Tongue (tissue), 3 donors: ENCODE measurements at places on chromosomes 5 and 9. TPM values are rescaled to one million over a fixed set of nuclear protein-coding genes. Genes with fewer than 3 reads are reported as not detected.

DNA sequence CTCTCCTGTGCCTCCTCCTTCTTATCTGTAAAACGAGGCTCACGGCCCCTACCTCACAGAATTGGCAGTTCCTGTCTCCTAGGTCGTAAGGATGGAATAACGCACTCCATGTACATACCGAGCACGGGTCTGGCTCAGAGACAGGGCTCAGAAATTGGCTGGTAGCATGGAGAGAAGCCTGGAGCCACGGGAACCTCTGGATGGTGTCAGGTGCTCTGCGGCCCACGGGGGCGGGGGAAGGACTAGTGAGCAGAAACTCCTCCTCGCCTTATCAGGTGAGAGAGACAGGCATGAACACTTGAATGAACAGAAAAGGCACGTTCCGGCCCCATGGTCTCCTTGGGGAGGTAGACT is 15.4 kb upstream of the C5orf47 start:
- no peak for DNase-seq

DNA sequence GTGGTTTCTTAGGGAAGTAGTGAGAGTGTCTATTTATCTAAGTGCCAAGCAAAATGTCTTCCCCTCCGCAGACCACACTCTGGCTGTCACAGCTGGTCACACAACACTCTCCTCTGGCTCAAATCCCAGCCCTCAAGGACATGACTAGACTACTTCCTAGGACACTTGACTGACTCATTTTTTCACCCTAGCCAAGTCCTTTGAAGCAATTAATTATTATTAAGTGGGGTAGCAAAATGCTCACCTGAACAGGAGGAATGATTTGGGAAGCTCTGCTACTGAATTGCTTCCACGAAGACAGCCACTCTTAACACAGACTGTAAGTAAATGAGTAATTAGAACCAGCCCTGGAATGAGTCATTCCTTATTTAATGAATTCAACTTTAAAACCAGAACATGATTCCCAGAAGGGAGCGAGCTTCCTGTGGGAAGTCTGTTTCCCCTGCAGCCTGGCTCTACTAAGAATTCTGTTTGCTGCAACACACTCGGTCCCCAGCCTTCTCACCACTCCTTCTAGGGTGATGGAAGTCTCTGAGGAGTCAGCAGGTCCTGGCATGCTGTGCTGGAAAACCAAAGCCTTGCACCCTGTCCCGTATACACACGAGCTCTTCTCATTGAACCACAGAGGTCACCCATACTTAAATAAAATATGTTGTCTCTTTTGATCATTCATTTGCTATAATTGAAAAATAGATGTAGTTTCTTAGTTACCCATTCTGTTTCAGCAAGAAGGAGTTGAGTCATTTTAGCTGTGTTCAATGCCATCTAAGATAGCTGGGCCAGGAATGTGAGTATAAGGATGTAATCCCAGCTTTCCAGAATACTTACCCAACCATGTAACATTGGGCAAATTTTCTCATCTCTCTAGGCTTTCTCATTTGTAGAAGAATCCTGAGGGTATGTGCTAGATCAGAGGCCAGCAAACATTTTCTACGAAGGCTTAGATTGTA is 218.6 kb upstream of the RASEF start:
- DNase-seq, result peak; percentile 80

- DNase-seq, result no peak
These were observed 112.2 kb downstream of the ACTBL2 start for GRCh38 chr5:57370376-57370775.

GRCh38 chr9:101115102-101115501 is 86.6 kb downstream of the PLPPR1 start:
- DNase-seq, result no peak

DNA sequence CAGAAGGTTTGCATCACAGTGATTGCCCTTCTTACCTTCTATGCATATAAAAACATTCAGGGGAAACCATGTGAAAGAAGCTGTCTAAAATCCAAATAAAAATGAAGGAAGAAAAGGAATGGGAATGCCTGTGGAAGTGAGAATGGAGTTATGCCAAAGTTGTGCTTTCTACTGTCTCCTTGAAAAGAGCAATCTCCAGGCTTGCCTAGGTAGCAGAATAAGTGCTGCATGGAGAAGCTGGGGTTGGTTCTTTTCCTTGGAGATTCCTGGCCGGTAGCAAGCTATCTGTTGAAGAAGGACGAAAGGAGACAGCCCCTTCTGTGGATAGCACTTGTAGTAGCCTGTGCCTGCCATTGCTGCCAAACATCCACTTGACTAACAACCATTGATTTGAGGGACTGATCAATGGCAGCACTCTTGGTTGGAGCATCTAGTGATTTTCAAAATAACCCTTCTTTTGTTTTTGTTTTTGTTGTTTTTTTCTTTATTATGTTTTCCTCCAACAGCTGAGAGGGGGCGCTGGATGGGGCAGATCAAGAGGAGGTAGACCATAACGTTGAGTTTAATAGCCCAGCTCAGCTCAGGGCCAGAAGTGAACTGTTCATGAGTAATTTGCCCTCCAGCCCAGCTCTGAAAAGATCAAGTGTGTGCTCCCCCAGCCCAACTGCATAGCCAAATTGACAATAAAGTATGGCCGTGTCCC is 1.6 kb downstream of the PLCXD3 start:
- no peak for DNase-seq

DNA sequence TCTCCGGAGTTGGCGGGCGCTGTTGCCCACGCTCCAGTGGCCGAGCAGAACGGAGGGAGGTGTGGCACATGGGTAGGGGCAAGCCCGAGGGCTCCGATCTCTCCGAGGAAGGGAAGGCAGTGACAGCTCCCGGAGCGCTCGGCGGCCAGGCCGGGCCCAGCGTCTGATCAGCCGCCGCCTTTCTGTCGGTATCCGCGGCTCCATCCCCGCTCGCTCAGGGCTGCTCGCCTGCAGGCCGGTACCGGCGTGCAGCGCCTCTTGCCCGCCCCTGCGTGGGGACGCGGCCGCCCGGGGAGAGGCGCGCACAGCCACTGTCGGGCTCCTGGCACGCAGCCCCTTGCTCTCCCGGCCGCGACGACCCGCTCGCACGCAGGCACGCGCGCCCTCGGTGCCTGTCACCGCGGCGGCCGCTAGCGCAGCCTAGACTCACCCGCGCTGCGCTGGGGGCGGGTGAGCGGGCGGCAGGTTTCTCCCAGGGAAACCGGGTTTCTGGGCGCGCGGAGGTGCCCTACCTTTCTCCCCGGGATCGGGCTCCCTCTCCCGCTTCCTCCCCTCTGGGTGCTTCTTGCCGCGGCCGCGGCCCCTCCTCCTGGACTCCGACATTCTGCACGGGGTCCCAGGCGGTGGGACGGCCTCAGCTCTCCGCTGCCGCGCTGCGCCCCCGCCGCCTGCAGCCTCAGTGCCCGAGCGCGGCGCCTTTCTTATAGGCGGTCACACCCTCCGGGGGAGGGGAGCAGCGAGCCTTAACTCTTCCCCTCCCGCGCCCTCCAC is 108.4 kb downstream of the PSD2 start:
- peak; percentile 79 for DNase-seq

GRCh38 chr5:100299261-100299660 is 235.9 kb upstream of the FAM174A start:
- DNase-seq, result no peak

- DNase-seq, result no peak
These were observed 226.5 kb downstream of the GLIS3 start for GRCh38 chr9:4073371-4073770.

DNA sequence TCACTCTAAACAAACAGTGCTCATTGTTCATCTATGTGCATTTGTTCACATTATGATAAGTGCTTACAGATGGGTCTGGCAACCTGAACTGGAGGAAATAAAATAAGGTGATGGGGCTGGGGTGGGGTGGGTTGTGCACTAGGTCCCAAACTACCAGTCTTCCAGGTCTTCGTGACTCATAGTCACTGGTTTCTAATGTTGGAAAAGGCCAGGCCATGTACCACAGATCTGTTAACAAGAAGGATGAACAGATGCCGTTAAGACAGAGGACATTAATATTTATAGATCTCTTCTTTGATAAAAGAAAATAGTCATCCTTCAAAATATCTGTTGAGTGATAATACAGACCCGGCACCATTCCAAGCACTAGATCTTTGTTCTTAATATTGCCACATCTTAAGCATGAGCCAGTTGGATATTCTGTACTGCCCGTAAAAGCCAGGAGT is 71.4 kb upstream of the STARD4 start:
- DNase-seq, result no peak

GRCh38 chr5:65981548-65981947 is 55.2 kb downstream of the ERBIN start:
- DNase-seq, result no peak

- DNase-seq, result no peak
These were observed 23.0 kb downstream of the ZBED3 start for GRCh38 chr5:77064040-77064439.

- peak; percentile 85 for DNase-seq
These were observed 14.6 kb upstream of the PPP2CA start for GRCh38 chr5:134240421-134240962.

DNA sequence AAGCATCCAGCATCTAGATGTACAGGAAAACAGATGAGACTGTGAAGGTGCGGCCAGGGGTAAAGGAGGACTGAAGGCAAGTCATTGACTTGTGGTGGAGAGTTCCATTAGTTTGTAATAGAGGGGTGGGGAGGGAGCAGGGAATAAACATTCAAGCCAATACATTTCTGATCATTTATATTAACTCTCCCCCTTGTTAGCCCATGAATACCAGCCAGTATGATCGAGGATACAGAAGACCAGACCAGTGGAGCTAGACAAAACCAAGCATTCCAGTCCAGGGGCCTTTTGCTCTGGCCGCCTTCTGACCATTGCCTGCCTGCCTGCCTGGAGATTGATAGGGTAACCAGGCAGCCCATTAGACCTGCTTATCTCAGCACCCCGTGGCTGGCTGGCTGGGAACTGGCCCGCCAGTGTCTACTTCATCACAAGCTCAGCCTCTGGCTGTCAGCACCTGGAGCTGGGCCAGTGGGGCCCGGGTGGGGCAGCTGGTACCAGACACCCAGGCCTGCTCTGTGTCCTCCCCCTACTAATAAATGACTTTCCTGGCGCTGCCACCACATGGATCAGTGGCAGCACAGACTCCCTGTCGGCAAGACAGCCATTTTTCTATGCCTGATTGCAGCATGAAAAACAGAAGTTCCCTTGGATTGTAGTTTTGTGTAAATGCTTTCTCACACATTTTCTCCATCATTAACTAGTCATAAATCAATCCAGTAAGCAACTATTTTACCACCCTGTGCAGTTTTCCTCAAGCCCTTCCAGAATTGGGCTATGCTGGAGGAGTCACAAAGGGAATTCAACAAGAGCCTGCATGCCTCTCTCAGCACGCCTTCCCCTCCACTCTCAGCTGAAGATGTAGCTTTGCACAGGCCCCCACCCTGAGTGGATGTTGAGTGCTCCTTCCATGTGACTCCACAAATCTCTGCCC is 181.3 kb downstream of the SNCAIP start:
- DNase-seq, result no peak

DNA sequence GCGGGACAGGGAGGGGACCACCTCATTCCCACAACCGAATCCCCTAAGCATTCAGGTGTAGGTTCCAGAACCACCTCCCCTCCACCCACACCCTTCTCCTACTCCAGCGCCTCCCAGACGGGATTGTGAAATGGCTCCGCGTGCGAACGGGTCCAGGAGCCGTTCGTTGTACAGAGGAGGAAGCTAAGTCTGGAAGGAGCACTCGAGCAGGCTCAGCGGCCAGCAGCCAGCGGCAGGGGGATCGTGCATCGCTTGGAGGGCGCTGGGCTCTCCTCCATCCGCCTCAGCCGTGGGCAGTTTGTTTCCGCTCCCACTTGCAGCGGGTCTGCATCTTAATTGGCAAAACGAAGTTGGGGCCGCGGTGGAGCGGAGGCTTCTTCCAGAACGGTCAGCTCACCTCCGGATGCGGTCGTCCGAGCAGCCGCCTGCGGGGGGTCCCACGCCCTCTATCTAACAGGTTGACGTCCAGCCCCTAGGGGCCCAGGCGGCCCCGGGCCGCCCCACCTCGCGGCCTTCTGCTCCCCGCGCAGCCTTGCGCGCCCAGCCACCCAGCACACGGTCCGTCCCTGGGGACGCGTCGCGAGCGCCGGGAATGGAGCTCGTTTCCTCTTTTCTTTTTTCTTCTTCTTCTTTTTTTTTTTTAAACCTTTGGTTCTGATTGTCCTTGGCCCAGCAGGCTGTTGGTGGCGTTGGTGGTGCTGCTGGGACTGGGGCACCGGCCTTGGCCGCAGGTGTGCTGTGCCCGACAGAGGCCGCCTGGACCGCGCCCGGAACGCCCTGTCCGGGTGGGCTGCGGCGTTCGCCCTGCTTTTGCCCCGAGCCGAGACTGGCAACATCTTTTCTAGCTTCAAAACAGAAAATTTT is 3.9 kb upstream of the BARX1 start:
- DNase-seq, result no peak

DNA sequence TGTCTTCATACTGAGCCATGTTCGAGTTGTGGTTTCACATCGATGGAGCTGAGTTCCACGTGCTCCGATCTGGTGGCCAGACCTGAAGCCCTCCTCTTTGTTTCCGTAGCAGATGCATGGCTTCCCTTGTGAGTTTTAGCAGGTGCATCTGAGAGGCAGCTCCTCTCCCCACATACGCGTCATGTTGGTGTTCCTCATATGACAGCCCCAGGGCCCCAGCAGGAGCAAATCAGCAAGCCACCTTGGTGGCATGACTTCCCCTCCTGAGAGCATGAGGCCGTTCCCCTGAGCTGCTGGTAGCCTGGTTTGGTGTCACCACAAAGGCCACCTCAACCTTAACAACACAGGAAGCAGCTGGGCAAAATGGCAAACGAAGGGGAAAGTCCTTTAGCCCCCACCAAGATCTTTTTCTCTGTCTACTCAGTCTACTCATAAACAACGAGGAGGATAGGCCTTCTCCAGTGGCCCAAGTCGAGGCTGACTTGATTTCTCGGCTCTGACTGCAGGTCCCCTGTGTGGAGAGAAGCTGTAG is 5.9 kb downstream of the CYFIP2 start:
- DNase-seq, result no peak

Gene IL11RA
- 72.4 TPM for total RNA-seq

Gene WDR38
- total RNA-seq, result not detected

Gene TMC1
- total RNA-seq, result 0.62 TPM

Gene ANKDD1B
- 2.3 TPM for total RNA-seq

Gene HAND1
- total RNA-seq, result not detected

Gene IPPK
- 12.1 TPM for total RNA-seq

Gene FYB1
- total RNA-seq, result 9.0 TPM

Gene DMRT3
- total RNA-seq, result not detected

Gene BAAT
- total RNA-seq, result 0.41 TPM
